ENCODE measurements at places on chromosomes 4 and X.

- no peak for DNase-seq
These were observed 57.0 kb upstream of the PLAC8 start for GRCh38 chr4:83171436-83172039.

- no peak for DNase-seq
These were observed 25.1 kb upstream of the SH3RF1 start for GRCh38 chr4:169295822-169296221.

- no peak for DNase-seq
These were observed 29.5 kb downstream of the ANTXR2 start for GRCh38 chr4:80043541-80043940.

DNA sequence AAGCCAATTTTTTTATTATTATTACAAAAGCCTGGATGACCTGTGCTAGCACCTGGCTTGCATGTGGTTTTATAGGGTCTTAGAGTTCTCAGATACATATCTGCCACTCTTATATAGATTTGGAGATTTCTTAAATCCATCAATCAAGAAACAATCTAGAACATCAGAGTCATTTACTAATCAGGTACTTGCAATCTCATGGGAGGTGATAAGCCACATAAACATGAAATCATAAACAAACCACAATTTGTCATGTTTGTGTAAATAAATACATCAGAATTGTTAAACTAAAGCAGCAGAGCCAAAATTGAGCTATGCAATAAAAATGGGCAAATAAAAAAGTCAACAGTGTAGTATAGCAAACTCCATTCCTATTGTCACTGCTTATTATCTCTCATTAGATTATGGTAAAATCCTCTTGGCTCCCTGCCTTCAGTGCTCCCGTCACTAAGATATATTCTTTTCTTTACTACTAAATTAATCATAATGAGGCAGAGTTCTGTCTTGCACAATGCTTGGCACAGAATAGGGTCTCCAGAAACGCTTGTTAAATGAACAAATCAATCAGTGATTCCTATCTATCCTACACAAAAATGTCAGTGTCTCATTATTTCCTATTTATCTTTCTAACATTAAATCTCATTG, 108.7 kb upstream of the TTC29 start:
- DNase-seq: no peak

GRCh38 chr4:142976482-142976881, 130.4 kb upstream of the INPP4B start:
- DNase-seq: no peak

DNA sequence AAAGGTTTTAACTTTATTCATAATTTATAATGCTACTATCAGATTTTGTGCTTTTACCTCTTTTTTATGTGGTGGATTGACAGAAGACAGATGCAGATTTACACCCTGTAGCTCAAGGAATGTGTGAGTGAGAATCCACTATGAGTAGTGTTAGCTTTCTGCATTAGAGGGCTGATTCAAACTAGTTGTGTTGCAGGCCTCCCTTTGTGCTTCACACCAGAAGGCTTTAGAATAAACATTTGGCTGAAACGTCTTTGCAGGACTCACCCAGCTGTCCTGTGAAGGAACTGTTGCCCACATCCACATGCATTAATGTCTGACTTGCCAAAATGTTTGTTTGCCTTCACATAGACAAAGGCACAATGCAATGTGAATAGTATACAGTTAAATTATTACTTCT, 127.0 kb downstream of the PCDH7 start:
- DNase-seq: no peak

DNA sequence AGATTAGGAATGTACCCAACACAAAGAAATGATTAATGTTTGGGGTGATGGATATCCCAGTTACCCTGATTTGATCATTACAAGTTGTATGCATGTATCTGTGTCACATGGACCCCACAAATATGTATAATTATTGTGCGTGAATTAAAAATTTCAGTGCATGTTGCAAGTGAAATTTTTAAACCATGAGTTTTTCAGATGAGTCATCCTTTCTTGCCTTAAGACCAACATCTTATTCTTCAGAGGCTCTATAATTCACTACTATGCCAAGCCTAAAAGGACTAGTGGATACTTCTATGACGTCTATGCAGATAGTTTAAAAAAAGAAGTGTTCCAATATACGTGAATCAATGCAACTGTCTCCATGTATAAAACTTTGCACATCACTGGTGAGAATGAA, 113.0 kb upstream of the SH3RF1 start:
- no peak for DNase-seq

DNA sequence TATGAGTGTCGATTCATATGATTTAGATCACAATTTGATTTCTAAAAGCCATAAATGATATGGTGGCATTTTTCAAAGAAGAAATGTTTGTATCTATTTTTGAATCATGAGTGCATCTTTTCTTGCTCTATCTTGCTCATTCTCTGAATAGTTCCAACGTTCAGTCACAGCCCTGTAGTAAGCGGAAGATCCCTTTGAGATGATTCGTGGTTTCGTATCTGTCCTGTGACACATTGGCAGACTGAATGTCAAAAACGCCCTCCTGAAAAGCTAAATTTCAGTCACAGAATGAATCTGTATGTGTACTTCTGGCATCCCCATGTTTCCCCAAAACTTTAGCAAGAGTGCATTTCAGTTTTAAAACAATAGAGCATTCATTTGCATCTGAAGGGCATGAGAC, 1066.9 kb upstream of the TENM3 start:
- no peak for DNase-seq

- DNase-seq: no peak
These were observed 34.7 kb downstream of the NHSL2 start for GRCh38 chrX:71945237-71945805.

DNA sequence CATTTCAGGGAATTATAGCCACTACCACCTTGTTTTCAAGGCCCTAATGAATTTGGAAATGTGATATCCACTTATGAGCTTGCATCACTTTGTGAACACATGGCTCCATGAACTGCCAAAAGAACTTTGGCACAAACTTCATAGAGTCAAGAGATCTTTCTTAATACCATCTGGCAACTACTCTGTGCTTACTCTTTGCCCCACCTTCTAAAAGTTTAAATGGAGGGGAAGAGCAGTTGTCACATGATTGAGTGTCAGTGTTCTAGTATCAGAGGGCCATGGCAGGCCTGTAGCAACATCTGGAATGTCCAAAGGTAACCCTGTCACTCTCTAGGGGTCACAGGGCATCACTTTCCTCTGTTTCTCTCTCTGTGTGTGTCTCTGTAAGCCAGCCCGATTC, 2.6 kb upstream of the ADH1B start:
- no peak for DNase-seq

DNA sequence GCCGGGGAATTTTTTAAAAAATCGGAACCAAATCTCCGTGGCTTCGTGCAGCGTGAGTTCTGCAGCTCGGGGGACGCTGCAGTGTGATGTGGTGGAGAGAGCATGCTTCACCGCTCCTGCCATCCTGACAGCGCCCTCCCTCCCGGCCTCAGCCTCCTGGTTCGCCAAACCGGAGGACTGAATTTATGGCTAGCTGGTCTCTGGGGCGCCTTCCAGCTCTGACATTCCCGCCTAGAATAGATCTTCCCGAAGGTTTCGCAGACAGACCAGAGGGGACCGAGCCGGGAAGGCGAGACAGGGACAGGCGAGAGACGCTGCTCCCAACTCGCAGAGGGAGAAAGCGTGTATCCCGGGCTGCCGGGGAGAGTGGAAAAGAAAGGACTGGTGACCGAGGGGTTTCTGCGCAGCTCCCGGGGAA, 25.9 kb downstream of the HOPX start:
- DNase-seq: no peak

DNA sequence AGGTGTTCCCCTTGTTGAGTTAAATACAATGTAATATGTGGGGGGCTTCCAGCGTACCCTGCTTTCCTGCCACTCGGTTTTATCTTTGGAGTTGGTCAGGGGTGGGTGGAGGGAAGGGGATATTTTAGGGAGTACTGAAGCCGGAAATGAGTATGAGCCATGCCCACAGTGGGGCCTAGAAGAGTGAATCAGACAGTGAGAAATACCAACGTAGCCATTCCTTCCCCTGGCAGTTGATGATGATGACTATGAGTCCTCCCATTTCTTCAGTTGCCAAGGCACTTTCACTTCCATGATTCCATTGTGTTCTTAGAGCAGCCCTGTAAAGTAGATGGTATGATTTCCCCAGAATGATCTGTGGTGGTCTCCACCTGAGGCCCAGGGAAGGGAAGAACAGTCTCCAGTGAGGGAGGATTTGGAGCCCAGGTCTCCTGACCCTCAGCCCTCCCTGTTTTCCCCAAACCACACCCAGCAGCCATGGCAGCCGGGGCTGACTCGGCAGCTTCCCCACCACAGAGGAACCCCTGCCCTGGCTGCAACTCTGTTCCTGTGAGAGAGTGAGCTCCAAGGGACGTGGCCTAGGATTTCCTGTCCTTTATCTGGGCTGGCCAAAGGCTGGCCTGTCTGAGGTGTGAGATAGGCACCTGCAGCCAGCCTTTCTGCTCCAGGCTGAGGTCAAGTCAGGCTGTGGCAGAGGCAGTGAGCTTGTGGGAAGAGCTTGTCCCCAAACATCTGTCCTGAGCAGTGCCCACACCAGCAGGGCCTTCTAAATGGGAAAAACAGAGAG, 52.7 kb downstream of the STARD8 start:
- DNase-seq: no peak

- no peak for DNase-seq
These were observed 852.7 kb upstream of the FRG1 start for GRCh38 chr4:189087971-189088370.

DNA sequence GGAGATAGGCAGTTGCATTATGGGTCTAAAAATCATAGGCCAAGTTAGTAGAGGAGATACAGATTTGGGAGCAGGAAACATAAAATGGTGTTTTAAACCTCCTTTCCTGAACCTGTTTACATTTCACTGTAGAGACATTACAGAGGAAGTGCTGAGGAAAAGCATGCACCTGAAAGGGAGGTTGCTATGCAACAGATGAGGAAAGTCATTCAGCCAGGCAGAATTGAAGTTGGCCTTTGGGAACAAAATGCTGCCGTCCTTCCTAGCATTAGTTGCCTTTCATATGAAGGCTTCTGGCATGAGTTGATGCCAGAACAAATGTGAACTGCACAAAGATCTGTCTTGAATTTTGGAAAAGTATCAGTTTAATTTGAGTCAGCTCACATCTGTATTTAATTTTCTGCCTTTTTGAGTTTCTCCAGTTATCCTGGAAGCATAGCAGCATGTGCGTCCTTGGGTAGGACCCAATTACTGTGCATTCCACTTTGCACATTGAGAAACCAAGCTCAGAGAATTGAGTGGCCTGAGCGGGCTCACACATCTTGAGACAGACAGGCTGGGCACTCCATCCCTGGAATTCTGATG, 38.2 kb downstream of the MAGED1 start:
- no peak for DNase-seq

DNA sequence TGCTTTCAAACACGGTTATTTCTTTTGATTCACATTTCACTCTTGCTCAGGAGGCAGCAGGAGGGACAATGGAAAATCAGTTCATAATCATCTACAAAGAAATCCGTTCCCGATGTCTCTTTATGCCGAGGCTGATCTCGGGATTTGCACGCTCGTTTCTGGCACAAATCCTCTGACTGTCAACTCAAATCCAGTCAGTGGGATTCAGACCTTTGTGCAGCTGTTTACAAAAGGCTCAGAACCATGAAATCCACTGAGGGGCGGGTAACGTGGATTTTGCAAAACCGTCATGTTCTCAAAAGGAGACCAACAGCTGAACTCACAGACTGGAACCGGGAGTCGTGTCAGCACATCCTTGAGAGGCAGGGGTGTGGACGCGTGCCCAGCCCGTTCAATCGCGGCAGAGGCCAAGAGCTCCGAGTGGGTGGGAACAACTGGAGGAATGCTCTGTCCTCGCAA, 46.4 kb downstream of the ACOX3 start:
- DNase-seq: no peak

DNA sequence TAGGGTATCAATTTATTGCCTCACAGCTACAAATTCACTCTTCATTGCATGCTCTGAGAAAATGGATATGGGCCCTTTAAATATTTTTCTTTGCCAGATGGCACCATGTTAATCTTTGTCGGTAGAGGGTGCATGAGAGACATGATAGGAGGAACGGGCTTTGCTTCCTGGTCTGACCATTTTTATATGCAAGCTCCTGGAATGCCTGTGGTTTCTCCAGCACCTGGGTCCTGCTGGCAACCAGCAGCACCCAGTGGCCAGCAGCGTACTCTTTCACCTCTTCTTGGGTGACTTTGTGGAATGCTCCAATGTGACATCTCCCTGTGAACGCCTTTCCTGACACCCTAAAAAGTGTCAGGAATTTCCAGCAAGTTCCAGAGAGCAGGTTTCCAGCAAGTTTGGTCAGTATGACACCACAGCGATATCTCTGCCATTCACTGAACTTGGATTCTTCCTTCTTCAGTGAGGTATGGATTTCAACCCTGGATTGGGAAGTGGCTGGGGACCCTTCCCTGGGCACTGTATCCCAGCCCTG, 140.3 kb upstream of the PGRMC2 start:
- no peak for DNase-seq

- DNase-seq: no peak
These were observed 308.5 kb downstream of the CAMK2D start for GRCh38 chr4:113452868-113453620.

DNA sequence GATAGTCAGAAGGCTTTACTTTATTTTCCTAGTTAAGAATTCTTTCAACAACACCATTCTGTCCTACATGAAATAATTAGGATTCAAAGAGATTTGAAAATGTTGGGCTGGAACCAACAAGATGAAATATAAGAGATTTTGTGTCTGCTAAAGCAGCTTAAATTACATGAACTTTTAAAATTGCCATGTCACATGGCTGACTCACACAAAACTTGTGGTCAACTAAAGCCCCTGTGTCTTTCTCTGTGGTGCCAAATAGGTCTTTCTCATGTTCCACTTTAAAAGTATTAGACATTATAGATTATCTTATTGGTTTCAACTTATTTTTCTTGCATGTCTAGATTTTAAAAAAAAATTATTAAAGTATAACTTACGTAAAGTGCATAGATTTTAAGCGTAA, 60.8 kb upstream of the FHL1 start:
- DNase-seq: no peak

- DNase-seq: no peak
These were observed 168.7 kb downstream of the SCFD2 start for GRCh38 chr4:53196882-53197771.

DNA sequence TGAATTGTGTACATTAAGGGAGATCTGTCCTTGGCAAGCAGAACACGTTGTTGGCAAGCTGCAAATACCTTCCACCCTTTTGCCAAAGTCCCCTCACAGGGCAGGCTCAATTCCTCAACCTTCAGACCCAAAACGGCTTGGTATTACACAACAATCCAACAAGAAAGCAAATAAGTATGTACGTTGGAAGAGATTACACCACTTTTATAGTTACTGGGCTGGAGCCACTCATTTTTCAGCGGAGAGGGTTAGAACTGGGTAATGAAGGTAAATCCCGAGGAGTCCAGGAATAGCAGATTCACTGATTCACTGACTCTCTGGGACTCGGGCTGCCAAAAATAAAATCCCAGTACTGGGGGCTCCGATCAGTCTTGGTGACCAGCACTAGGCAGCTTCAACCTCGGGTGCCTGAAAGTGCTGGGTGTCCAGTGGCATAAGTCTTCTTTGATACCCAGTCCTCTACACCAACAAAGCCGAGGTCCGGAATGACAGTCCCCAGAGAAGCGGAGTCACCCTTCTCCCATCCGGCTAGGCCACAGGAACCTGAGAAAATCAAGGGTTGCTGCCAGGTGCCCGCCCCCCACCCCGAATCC, 587 bp downstream of the TIMM8A start:
- DNase-seq: no peak

- DNase-seq: no peak
These were observed 133.4 kb downstream of the RASL11B start for GRCh38 chr4:52995360-52996030.

- no peak for DNase-seq
These were observed 61.9 kb upstream of the ZCCHC13 start for GRCh38 chrX:74242050-74242449.

GRCh38 chrX:132009350-132009749, 13.8 kb upstream of the STK26 start:
- DNase-seq: no peak
